GM23248 (cell line): ENCODE measurements at places on chromosomes 3 and 15. TPM values are rescaled to one million over a fixed set of nuclear protein-coding genes. Genes with fewer than 3 reads are reported as not detected.

Gene P2RY12
- total RNA-seq: not detected in 2 replicates

Gene GUCA1C
- total RNA-seq: not detected in 2 replicates

Gene PLD1
- total RNA-seq: 1.8 and 4.6 TPM in 2 replicates

Gene FOXB1
- total RNA-seq: not detected in 2 replicates

Gene GADL1
- 0.13 TPM in 1 of 2 replicates, not detected in the other for total RNA-seq

Gene C3orf49
- total RNA-seq: not detected in 2 replicates

Gene EIF2A
- 125 and 140 TPM in 2 replicates for total RNA-seq

Gene EPHB3
- 3.0 and 16.9 TPM in 2 replicates for total RNA-seq

Gene GCNT3
- not detected in 2 replicates for total RNA-seq

Gene SLC6A6
- total RNA-seq: 10.6 and 13.4 TPM in 2 replicates

DNA sequence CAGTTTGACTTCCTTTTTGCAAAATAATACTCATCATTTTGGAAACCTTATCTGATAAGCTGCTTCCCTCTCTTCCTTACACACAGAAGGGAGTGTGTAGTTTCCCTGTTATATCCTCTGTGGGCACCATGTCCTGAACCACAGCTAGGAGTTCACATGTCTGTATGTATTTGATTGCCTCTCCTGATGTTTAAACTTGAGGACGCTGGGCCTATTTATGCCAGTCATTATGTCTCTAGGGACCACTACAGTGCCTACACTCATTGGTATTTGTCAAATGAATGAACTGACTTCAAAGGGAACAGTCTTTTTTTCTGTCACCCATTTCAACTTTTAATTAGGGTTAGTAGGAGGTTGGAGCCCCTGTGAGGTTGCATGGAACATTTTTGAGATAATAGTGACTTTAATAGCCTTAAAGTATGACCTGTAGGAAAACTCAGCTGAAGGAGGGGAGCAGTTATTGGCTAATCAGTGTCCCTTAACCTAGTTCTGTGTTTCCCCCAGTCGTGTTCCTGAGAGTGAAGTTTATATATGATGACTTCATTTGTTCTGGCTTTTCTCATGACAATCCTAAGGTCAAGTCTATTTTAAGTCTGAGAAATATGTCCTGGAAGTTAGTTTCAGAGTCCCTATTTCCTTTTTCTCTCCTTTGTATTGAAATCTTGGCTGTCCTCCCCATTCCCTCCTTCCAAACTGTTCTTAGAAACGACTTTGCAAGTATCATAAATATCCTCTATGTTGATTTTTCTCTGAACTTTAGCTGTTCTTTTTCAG lies 28.9 kb downstream of the PDE8A start:
- no peak for DNase-seq

GRCh38 chr3:28595372-28595771 lies 246.7 kb upstream of the AZI2 start:
- DNase-seq: no peak

DNA sequence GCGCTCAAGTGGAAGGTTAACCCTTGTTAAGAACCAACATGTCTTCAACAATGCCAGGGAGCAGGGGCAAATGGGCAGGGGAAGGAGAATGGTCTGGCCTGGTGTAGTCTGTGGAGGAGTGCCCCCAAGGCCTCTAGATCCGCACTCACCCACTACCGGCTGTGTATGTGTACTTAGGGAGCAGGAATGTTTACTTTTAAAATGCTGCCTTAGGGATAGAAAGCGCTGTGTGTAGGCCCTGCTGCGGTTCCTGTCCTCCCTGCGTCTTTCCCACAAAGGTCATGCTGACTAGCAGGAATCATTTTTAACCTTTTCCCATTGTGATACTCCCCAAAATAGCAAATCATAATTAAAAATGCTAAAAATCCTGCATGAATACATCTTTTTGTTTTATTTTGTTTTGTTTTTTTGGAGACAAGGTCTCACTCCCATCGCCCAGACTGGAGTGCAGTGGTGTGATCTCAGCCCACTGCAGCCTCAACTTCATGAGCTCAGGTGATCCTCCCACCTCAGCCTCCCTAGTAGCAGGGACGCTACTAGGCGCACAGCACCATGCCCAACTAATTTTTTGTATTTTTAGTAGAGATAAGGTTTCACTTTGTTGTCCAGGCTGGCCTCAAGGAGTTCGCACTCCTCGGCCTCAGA lies 35.9 kb upstream of the CEMIP start:
- no peak for DNase-seq

- peak; percentile 92 for DNase-seq
Observed at GRCh38 chr15:73727330-73727976, 25.7 kb downstream of the INSYN1 start.

DNA sequence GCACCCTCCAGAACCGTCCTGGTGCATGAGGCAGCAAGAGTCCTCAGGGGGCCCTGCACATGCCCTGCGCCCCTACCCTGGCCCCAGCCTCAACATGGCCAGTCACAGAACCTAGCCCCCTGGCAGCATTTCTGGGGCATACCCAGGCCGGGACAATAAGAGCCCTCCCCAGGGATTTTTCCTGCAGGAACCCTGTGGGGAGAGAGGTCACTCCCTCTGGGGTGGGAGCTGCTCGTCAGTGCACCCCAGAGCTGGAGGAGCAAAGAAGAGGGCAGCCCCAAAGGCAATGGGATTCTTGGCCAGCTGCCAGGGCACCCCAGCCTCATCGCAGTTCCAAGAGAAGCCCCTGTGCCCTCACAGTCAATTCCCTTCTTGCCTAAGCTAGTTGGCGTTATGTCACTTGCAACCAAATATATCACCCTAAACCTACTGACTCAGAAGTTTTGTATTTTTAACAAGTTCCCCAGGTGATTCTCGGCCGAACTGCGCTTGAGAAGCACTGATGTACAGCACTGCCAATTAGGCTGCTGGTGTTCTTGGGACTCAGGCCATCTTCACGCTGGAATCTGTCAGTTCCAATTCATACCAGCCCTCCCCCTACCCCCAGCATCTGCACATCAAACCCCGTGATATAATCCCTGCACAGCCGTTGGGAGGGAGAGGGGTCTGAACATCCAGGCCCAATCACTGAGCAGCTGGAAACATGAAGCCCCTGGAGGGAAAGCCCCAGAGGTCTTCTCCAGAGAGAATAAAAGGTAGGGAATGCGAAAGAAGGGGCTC lies 87.5 kb upstream of the PRR20G start:
- DNase-seq: no peak

DNA sequence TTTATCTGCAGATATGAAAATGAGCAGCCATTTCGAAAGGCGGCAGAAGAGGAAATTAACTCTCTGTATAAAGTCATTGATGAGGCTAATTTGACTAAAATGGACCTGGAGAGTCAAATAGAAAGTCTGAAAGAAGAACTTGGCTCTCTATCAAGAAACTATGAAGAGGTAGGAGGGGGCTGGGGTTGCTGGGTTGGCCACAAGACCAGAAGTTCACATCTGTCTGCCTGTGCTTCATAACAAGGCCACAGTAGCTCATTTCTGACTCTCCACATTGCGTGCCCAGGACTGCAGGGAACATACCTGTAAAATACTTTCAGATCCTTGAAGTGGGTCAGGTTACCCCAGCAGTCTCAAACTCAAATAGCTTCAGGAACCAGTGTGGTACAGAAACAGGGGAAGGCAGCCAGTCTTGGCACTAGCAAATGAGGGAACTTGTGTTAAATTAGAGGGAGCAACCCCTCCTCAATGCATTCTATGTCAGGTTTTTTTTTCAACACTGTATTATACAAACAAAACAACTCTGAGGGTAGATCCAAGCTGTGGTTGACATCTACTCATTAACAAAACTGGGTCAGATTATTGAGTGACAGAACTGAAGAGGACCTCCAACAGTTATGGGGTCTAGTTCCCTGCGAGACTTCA lies 48.7 kb downstream of the BFSP2 start:
- DNase-seq: no peak

DNA sequence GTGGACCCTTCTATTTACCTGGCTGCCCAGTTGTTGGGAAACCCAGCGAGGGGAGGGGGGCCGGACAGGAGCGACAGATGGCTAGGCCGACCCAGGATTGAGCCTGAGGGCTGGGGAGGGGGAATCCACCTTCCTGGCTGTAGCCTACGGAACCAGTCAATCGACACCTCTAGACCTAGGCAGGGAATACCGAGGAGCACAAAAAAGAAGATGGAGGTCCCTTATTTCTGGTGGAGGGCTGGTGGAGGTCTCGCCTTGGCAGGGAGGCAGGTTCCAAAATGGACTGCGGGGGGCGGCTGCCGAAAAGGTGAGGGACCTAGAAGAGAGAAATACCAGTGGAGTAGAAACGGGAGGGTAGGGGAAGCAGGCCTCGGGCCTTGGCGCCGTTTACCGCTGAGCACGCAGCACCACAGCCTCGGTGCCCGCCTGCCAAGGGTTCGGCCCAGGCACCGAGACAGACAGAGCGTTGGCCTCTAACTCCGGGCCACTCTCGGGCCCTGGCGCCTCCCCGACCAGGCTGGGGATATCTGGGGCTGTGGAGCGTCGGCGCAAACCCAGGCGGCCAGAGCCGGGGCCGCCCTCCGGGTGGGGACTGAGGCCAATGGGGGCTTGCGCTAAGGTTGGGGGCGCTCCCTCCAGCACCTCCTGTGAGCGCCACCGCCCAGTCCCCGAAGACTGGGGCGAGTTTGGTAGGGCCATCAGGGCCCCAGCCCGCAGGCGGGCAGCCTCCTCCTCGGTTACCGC lies 1.6 kb downstream of the ANKRD63 start:
- DNase-seq: no peak

GRCh38 chr3:49415931-49416601 lies 3.8 kb downstream of the TCTA start:
- no peak for DNase-seq

GRCh38 chr15:62726461-62726860 lies 316.1 kb upstream of the TPM1 start:
- no peak for DNase-seq

- no peak for DNase-seq
Observed at GRCh38 chr15:33314069-33314468, 3.3 kb downstream of the RYR3 start.

- peak; percentile 54 for DNase-seq
Observed at GRCh38 chr3:136543385-136543784, 208.8 kb downstream of the STAG1 start.

DNA sequence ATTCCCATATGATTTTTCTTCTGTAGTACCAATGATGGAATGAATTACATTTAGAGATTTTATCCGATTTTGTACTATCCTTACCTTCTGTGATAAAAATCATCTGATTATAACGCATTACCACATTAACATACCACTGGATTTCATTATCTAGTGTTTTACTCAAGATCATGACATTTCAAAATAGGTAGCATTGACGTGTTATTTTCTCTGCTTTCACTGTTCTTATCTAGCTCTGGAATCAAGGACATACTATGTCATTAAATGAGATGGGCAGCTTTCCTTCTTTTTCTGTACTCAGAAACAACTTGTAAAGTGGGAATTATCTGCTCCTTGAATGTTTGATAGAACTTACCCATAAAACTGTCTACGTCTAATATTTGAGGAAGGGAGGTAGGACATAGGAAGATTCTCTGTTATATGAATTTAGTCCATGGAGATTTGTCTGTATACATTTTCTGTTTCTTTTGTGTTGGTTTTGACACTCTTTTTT lies 183.7 kb upstream of the NR2E3 start:
- no peak for DNase-seq

DNA sequence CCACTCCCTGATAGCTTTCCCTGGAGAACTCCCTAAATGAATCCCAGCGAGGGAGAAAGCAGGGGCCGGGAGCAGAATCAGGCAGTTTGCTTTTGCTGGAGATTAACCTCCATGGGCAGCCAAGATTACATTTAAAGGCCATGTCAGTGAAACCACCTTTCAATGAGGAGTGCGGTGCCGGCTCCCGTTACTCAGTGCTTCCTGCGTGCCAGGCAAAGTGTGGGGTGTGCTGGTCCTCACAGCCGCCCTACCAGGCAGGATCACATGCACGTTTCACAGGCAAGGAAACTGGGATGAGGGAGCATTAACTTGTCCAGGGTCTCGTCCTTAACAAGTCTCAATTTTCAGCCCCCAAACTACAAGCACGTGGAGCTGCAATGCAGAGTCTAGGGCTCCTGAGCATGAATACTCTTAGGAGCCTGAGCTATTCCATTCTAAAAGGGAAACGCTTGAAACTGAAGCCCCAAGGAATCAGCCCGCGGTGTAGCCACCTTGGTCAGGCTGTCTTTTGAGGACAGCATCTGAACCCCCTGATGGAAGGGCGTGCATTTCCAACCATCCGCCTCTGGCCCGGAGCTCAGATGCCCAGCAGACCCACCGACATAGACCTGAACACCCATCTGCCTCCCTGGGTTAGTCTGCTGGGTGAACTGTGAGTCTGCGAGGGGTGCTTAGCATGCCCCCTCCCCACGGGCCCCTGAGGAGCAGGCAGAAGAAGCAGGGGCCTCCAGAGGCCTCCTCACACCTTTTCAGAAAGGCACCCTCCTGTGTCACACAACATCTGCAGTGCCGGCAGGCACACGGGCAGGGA lies 5.6 kb downstream of the IGDCC3 start:
- no peak for DNase-seq

- peak; percentile 48 for DNase-seq
Observed at GRCh38 chr15:95284933-95285421, 1045.5 kb upstream of the NR2F2 start.

GRCh38 chr3:49237344-49237743 lies 39.7 kb downstream of the C3orf62 start:
- DNase-seq: no peak

DNA sequence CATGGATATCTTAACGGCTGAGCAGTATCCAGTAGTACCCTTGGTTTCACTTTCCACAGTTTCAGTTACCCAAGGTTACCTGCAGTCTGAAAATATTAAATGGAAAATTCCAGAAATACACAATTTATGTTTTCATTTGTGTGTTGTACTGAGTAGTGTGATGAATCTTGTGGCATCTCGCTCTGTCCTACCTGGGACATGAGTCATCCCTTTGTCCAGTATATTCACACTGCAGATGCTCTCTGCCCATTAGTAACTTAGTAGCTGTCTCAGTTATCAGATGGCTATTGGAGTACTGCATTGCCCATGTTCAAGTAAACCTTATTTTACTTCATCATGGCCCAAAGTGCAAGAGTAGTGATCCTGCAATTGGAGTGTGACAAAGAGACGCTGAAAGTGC lies 26.1 kb downstream of the GASK1A start:
- no peak for DNase-seq

DNA sequence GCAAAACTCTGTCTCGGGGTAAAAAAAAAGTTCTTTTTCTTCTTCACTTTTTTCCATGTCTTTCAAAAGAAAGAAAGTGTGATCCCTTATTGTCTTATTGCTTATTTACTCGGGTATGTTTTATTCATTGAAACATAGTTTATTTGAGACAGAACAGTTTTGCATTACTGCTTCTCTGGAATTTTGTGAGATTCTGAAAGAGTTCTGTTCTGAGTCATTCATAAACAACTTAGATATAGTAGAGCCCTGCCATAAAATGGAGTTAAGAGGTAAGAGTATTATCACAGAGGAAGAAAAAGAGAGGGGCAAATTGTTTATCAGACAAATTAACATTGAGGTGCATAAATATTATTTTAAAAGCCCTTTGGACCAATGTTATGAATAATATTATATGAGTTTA lies 522.2 kb downstream of the ROBO2 start:
- DNase-seq: no peak

DNA sequence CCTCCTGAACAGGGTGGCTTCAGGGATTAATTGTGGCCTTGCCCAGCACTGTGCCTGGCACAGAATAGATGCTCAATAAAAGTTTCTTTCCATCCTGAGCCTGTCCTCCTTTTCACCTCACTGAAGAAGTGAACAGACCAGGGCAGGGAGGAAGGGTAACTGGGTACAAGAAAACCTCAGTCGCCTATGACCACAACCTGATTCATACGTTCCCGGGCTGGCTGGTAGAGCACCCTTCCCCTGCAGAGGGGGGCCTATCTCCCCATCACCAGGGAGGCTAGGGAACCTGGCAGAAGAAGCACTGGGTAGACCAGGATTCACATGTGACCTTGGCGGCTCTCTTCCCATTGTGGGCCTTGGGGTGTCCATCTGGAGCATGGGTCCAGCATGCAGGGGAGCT lies 27.8 kb upstream of the CACNA2D2 start:
- DNase-seq: no peak
